ENCODE measurements at places on chromosomes 11 and 22.

DNA sequence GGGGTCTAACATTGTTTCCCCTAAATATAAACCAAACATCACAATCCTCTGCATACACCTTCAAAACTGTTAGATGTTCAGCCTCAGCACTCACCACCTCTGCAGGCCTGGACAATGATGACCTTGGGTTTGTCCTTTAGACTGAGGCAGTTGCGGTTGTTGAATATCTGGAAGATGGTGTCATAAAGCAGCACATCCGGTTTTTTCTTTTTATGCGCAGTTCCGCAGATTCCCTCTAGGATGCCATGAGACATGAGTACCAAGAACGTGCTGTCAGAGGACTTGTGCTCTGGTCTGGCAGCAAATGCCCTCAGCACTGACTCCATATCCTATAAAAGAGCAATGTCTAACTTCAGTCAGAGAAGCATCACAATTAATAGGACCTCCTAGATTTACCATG, 22.8 kb downstream of the CASP5 start:
- DNase-seq, result no peak

DNA sequence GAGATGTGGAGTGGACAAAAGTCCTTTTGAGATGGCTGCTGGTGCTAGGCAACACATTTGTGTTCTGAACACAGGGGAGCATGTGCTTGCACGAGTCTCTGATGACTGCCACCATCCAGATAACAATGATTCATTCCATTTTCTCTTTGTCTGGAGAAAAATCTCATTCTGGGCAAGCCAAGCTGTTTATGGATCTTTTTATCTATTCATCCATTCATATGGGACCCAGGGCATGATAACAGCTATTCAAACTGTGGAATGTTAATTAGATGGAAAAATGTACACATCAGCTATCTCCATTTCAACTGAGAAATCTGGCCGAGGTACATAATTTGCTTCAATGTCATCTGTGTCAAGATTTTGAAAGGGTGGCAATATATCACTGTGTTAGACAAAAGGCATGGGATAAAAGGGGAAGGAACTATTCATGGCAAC, 117.5 kb upstream of the ZBED5 start:
- no peak for DNase-seq

- DNase-seq, result no peak
These were observed 65.9 kb downstream of the KREMEN1 start for GRCh38 chr22:29138556-29139305.

- DNase-seq, result no peak
These were observed 85.4 kb downstream of the TTC28 start for GRCh38 chr22:28594076-28594796.

GRCh38 chr22:40637183-40638150, 948 bp upstream of the MRTFA start:
- peak; percentile 56 for DNase-seq

GRCh38 chr22:41146573-41146972, 54.2 kb downstream of the EP300 start:
- no peak for DNase-seq

DNA sequence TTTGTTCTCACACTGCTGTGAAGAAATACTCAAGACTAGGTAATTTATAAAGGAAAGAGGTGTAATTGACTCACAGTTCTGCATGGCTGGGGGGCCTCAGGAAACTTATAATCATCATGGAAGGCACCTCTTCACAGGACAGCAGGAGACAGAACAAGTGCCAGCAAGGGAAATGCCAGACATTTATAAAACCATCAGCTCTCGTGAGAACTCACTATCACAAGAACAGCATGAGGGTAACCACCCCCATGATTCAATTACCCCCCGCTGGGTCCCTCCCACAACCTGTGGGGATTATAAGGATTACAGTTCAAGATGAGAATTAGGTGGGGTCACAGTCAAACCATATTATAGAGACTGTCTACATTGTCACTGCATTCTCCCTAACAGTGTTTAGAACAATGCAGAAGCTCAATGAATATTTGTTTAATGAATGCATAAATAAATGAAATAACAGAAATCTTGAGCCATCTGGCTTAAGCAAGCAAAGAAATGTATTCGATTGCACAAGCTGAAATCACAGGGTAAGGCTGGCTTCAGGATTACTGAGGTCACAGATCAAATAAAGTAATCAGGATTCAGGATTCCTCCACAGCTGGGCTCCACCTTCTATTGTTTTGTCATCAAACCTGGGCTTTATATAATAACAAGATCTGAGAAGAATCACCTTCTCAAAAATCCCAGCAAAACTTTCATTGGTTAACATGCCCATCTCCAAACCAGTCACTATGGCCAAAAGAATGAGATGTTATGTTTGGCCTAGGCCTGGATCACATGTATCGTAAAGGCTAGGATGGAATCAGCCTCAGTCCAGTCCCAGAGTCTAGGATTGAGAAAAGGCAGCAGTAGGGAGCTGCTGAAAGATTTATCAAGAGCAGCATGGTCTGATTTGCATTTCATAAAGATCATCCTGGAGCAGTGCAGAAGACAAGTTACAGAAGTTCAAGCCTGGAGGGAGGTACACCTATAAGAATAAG, 137.8 kb upstream of the UBASH3B start:
- no peak for DNase-seq

- DNase-seq, result no peak
These were observed 5.4 kb downstream of the GNAZ start for GRCh38 chr22:23075525-23076216.

DNA sequence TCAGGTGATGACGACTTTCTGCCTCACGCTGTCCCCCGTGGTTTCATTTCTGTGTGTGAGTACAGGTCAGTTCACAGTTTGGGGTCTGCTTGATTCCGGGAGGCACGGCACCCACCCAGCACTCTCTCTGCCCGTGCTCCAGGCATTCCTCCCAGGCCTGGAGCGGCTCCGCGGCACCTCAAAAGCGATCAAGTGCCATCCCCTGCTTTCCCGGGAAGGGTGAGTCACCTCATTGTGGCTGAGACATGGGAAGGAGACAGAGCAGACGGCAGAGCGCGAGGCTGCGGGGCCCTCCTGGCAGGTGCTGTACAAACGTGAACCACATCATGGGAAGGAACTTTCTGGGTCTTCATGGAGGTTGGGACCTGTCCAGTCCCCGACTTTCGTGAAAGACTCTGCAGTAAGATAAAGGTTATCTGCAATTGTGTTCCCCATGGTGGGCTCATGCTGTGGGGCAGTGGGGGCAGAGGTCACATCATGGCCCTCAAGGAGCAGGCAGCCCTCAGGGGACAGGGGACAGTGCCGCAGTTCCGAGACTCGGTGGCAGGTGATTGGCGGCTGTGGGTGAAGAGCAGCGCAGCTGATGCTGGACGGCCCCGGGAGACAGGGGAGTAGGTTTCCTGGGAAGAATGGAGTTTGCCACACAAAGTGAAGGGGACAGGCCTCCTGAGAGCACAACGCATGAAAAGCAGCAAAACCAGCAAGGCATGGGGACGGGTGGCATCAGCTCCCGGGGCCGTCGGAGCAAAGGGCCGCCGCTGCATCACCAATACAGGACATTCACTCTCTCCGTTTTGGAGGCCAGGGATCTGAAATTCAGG, 65.3 kb downstream of the CELSR1 start:
- no peak for DNase-seq

DNA sequence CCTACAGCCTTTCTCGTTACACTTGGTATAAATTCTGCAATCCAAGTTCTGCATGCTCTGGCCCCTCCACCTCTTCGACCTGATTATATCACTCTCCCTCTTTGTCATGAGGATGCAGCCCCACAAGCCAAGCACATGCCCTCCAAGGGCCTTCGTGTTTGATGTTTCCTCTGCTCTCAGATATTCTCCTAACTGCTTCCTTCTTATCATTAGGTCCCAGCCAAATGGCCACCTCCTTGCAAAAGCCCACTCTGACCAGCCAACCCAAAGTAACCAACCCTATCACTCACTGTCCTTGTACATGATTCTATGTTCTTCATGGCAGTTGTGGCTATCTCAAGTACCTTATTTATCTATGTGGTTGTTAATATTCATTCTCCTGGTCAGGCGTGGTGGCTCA, 38.3 kb upstream of the LRRC55 start:
- DNase-seq, result no peak

DNA sequence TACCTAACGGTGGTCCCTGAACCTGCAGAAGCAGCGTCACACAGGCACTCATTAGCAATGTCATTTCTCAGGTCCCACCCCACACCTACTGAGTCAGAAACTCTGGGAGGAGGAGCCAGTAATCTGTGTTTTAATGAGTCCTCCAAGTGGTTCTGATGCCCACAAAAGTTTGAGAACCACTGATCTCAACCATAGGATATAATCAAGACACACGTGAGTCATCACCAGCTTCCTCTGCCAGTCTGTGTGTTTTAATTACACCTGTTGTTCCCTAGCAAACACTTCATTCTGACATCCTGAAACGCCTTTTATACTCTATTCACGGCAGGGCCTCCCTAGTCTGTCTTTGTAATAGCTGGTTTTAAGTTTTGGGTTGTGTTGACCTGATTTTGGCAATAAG, 5.8 kb downstream of the TECTA start:
- no peak for DNase-seq

DNA sequence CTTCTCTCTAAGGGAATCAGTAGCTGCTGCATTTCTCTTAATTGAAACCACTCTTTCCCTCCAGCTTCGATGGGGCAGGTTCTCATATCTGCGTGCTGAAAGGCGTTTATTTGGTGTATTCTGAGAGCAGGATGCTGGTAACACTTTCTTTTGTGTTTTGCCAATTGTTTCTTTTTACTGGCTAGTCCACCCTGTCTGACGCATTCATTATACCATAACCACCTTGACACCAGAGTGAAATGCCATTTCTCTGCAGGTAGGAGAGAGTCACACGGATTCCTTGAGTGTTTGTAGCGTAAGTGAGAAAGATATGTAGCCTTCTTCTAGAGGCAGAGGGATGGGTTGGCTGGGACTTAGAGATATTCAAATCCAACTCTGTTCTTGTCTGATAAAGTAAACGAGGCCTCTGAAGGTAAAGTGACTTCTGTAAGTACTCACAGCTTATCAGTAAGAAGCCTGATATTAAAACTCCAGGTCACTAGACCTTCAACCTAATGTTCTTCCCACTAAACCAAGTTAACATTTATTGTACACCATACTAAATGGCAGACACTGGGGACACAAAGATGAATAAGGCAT, 21.4 kb downstream of the CD44 start:
- DNase-seq, result no peak

DNA sequence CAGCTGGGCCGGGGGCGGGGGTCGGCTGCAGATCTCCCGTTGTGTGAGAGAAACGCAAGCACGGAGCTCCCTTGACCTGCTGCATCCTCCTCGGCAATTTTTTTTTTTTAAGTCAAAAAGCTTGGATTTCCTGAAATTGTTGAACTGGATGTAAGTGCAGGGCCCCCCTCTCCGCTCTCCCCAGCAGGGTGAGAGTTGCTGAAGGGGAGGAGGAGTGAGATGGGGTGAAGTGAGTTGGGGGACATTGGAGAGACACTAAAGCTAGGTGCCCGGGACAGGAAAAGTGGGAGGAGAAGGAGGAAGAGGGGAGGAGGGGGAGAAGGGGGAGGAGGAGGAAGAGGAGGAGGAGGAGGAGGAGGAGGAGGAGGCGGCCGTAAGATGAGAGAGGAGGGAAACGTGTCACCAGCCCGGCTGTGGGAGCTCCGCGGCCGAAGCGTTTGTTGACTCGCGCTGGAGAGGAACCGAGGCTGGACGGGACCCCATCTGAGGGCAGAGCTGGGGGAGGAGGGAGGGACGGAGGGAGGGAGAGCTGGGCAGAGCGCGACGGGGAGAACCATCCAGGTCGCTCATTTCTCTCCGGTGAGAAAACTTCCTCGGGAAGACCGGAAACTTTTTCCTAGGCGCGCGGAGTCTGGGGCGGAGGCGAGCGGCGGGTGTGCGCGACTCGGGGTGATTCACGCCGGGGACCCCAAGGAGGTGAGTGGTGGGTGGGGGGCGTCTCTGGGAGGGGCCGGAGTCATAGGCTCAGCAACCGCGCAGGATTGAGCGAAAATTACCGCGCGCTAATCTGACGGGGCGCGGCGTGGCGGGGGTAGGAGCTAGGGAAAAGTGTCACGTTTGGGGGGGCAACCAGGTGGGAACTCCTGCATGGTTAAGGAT, 80.2 kb downstream of the PRR5L start:
- no peak for DNase-seq

DNA sequence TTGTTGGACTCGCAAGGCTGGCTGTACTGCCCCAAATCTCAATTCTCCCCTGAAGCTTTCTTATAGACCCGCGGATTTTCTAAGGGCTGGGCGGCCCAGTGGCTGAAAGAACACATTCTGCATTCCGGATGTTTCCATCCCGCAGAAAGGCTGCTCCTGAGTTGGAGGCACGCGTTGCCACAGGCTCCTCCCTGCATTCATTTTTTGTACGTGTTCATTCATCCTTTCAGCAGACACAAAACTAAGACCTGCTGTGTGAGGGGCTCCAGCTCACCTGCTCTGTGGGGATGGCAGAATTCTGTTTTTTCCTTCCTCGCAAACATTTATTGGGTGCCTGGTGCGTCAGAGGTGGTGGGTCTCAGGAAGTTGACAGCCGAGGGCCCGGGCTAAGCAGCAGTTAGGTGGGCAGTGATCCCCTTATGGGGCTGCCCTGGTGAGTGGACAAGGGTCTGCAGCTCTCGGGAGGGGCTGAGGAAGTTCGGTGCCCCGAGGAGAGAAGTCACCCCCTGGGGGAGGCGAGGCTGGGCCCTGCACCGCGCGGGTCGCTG, 23.7 kb downstream of the SHANK3 start:
- DNase-seq, result no peak

- no peak for DNase-seq
These were observed 66.9 kb downstream of the AMOTL1 start for GRCh38 chr11:94834911-94835593.

DNA sequence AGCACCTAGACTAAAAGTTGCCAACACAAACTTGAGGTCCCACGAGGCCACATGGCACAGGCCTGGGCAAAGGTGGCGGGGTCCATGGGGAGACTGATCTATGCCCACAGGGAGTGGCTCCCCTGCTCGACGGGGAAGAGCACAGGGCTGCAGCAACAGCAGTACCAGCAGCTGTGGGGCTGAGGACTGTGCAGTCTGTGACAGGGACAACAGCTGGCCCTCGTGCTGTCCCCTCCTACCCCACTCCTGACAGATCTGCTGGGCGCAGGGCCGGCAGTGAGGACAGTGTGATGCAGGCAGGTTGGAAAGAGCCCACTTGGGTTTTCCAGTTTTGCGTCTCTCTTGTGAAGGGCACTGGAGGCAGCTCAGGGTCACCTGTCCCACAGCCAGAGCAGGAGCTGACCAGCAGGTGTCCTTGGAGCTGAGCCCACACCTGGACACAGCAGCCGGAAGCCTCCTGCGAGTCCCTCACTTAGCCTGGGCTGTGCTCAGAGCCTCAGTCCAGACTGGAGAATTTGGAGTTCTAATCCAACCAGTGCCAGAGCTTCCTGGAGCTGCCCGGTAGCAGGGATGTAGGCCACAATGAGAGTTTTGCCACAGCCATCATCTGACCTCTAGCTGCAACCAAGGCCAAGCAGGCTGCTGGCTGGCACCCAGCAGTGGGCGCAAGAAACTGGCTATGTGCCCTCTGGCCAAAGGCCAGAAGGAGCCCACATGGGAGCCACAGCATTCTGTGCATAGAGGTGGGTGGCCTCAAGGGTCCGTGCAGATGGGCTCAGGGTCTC, 3.6 kb upstream of the GAS2L1 start:
- no peak for DNase-seq

DNA sequence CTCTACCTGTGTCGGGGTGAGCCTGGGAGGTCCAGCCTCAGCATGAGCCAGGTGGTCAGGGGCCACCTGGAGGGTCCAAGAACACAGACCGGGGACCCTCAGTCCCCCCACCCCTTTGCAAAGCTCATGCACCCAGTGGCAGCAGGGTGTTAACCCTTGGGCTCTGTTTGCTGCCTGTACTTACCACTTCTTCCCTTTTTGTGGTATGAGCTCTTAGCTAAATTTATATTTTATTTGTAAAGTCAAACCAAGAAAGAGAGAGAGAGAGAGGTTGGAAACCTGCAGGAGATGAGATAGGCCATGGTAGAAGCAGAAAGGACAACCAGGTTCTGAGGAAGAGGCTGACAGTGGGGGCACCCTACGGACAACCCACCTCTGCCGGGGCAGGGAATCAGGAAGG, 29.9 kb downstream of the IL10RA start:
- DNase-seq, result no peak
